ENCODE measurements at places on chromosomes 5 and 9. TPM values are rescaled to one million over a fixed set of nuclear protein-coding genes. Genes with fewer than 3 reads are reported as not detected.

DNA sequence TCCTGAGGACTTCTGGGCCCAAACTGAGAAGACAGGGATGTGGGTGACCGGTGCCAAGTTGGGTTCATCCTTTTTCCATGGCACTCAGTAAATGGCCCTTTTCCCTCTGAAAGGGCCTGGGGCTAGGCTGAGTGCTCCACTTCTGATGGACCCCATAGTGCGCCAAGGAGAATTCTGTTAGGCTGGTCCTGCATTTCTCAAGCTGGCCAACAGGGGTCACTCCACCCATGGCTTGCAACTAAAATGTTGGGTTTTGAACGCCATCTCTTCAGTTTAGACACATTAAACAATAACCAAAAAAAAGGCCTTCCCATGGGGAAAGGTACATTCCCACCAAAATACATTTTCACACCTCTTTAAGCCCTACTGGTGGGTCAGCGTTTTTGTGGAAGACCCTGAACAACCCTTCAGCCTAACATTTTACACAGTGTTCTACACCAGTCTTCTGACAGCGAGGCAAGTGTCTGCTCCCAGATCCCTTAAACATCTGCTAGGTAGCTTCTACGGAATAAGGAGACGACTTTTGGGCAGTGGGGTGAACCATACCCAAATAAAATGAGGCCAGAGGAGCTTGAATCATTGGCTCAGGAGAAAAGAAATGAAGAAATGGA lies 27.3 kb downstream of the CNTFR start:
- no peak overlapping the region for H3K4me3 ChIP-seq
- H3K27me3 ChIP-seq = no peaks in the 10 kb centered on the region
- no peak overlapping the region for H3K27ac ChIP-seq
- no peak for DNase-seq

DNA sequence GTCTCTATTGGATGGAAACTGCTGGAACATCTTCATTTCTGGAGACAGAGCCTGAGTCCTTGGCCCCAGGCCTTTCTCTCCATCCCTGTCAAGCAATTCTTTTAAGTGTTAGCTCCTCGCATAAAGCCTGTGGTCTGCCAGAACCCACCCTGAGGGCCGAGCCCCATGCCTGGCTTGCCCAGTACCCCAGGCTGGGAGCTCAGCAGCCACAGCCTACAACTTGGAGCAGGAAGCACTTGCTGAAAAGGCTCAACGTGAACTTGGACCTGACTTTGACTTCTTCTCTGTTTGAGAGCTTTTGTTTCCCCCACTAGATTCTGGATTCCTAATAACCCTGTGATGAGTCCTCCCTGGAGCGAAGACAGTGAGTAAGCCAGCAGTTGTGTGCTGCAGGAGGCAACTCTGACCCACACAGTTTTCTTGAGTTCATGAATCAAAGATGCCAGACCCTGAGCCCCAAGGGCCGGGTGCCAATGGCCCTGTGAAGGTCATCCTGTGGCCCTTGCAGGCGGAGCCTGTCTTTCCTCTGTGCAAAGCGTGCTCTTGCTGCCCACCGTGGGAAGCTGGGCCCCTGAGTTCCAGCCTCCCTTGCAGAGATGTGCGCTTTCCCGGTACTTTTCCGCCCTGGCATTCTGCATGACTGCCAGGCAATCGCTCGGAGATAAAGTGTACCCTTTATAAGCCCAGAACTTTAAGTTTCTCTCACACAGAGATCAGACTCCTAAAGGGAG lies 64.3 kb upstream of the RUFY1 start:
- no peaks in the 10 kb centered on the region for H3K4me1 ChIP-seq
- no peak for DNase-seq
- H3K4me3 ChIP-seq = no peak overlapping the region
- H3K27me3 ChIP-seq = no peaks in the 10 kb centered on the region
- no peak overlapping the region for H3K27ac ChIP-seq

- H3K4me1 ChIP-seq = peaks cover 7% of the 10 kb centered on the region
- no peaks in the 10 kb centered on the region for H3K27me3 ChIP-seq
- no peaks in the 10 kb centered on the region for H3K36me3 ChIP-seq
- H3K27ac ChIP-seq = no peak overlapping the region
- no peak for DNase-seq
- H3K4me3 ChIP-seq = no peak overlapping the region
Measured at GRCh38 chr5:127941646-127942045, 141.9 kb upstream of the SLC12A2 start.

GRCh38 chr5:147051193-147051592 lies 172.6 kb upstream of the PPP2R2B start:
- DNase-seq = no peak
- H3K36me3 ChIP-seq = no peaks in the 10 kb centered on the region
- no peaks in the 10 kb centered on the region for H3K27me3 ChIP-seq
- no peaks in the 10 kb centered on the region for H3K4me1 ChIP-seq

DNA sequence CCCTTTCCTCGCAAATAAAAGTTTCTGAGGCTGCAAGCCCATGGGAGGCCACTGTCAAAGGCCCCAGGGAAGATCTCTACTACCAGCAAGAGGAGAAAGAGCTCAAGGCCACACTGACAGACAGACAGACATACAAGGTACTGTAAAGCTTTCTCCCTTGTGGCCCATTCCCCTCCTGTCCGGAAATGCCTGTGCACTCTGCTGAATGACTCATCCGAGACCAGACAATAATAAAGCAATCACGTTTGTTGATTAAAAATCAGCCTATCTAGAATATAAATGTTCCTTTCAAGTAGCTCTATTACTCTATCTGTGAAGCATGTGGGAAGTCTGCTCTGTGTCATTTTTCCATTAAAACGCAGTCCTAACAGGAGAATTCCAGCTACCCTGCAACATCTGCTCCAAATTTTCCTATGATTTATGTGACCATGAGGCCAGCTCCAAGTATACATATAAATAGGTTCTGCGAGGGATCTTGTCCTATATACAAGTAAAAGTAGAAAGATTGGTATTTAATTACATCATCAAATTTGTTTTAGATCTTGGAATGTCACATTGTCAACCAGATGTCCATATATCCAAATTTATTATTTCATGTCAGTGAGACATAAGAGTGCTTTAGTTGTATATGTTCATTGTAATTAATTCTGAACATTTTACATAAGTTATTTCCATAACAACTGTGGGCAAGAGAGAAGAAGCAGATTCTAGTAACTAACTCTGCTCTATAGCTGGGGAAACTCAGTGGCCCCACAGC lies 34.7 kb upstream of the TGFBI start:
- no peak for DNase-seq
- no peaks in the 10 kb centered on the region for H3K27me3 ChIP-seq
- H3K27ac ChIP-seq = no peak overlapping the region
- no peaks in the 10 kb centered on the region for H3K4me1 ChIP-seq
- H3K36me3 ChIP-seq = no peaks in the 10 kb centered on the region
- H3K4me3 ChIP-seq = no peak overlapping the region

- H3K4me1 ChIP-seq = peaks cover 7% of the 10 kb centered on the region
- no peaks in the 10 kb centered on the region for H3K27me3 ChIP-seq
- no peak for DNase-seq
- no peak overlapping the region for H3K4me3 ChIP-seq
- no peak overlapping the region for H3K27ac ChIP-seq
Measured at GRCh38 chr5:149749481-149750365, 19.6 kb downstream of the PPARGC1B start.

GRCh38 chr9:6715755-6716643 lies 41.8 kb upstream of the KDM4C start:
- H3K27me3 ChIP-seq = no peaks in the 10 kb centered on the region
- peak overlapping the region; percentile 57 for H3K27ac ChIP-seq
- peak; percentile 88 for DNase-seq
- H3K36me3 ChIP-seq = no peaks in the 10 kb centered on the region

- no peak overlapping the region for H3K27ac ChIP-seq
- DNase-seq = peak; percentile 57
- no peak overlapping the region for H3K4me3 ChIP-seq
Measured at GRCh38 chr5:180470966-180471582, 23.1 kb upstream of the CNOT6 start.

DNA sequence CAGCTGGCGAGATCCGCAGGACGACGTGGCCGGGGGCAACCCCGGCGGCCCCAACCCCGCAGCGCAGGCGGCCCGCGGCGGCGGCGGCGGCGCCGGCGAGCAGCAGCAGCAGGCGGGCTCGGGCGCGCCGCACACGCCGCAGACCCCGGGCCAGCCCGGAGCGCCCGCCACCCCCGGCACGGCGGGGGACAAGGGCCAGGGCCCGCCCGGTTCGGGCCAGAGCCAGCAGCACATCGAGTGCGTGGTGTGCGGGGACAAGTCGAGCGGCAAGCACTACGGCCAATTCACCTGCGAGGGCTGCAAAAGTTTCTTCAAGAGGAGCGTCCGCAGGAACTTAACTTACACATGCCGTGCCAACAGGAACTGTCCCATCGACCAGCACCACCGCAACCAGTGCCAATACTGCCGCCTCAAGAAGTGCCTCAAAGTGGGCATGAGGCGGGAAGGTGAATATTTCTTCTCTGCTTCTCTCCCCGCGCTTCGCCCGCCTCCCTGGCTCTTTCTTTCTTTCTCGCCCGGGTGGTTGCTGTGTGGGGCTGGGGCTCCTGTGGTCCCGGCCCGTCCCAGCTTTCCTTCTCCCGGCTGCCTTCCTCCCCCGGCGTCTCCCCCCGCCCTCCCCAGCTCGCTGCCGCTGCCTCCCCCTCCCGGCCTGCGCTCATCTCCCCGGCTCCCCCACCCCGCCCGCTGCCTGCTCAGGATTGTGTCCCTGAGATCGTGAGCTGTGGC lies 2.2 kb downstream of the NR2F1 start:
- peak; percentile 57 for DNase-seq
- H3K4me3 ChIP-seq = peak overlapping the region; percentile 27
- H3K36me3 ChIP-seq = no peaks in the 10 kb centered on the region
- H3K4me1 ChIP-seq = peaks cover 32% of the 10 kb centered on the region

The RNF183 gene
- total RNA-seq = not detected

The KCNMB1 gene
- total RNA-seq = 0.99 TPM

The OBP2B gene
- total RNA-seq = not detected

All from body of pancreas (tissue), 4 donors.